ENCODE measurements at places on chromosomes 3 and 15.

GRCh38 chr3:23275814-23276213 is 72.7 kb downstream of the UBE2E2 start:
- no peak for DNase-seq

DNA sequence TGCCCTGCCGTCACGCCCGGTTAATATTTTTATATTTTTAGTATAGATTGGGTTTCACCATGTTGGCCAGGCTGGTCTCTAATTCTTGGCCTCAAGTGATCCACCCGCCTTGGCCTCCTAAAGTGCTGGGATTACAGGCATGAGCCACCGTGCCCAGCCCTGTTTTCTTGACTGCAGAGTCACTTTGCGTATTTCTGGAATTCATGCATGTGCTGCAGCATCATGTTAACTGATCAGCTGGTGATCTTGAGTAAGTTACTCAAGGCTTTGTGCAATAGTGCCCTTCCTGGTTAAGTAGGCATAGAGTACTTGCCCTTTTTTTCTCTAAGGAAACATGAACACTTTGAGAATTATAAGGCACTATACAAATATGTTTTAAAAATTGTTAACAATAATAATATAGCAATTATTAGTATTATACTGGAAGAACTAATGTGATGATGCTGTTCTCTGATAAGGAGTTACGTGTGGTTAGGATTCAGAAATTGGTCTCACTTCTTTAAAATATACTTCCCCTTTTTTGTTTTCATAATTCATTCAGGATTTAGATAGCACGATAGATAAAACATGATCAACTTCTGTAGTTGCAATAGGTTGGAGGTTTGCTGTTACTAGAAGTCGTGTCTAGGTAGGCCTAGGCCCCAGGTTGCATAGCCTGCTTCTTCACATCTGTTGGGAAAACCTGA is 33.6 kb downstream of the GPR171 start:
- DNase-seq, result no peak

GRCh38 chr3:159074756-159075701 is 273.2 kb downstream of the MFSD1 start:
- no peak for DNase-seq

DNA sequence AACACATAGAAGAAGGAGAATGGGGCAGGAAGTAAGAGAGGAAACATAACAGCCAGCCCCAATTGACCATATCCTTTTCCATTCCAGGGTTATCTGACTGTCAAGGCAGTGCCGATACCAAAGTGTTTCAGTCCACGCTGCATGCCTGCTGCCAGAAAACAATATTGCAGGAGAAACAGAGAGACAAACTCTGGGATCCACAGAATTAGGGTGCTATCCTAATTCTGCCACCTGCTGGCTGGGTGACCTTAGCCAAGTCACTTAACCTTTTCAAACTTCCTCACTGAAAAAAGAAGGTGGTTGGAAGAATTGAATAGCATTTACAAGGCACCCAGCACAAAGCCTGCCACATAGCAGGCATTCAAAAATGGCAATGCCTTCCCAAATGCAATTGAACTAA is 32.0 kb downstream of the GLB1 start:
- peak; percentile 50 for DNase-seq

GRCh38 chr3:61979638-61980037 is 393.7 kb downstream of the FEZF2 start:
- no peak for DNase-seq

DNA sequence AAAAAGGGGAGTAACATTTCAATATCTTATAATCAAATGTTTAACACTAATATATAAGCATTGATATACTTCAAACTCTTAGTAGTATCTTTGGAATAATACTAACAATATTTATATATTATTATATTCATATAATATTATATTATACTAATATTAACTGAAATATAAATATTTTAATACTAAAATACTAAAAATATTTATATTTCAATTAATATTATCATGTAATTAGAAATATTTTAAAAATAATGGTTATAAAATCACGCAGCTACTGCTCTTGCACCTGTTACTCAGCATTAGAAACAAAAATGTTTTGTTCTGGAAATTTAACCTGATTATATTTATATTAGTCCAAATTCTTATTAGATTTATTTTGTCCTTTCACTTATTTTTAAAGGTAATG is 12.6 kb upstream of the ATP8B4 start:
- DNase-seq, result no peak

DNA sequence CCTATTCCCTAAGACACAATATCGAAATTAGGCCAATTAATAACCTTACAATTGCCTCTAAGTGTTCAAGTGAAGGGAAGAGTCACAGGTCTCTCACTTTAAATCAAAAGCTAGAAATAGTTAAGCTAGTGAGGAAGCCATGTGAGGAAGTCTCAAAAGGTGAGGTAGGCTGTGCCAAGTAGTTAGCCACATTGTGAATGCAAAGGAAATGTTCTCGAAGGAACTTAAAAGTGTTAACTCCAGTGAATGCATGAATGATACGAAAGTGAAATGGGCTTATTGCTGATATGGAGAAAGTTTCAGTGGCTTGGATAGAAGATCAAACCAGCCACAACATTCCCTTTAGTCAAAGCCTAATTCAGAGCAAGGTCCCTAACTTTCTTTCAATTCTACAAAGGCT is 59.1 kb downstream of the KLF13 start:
- DNase-seq, result no peak

DNA sequence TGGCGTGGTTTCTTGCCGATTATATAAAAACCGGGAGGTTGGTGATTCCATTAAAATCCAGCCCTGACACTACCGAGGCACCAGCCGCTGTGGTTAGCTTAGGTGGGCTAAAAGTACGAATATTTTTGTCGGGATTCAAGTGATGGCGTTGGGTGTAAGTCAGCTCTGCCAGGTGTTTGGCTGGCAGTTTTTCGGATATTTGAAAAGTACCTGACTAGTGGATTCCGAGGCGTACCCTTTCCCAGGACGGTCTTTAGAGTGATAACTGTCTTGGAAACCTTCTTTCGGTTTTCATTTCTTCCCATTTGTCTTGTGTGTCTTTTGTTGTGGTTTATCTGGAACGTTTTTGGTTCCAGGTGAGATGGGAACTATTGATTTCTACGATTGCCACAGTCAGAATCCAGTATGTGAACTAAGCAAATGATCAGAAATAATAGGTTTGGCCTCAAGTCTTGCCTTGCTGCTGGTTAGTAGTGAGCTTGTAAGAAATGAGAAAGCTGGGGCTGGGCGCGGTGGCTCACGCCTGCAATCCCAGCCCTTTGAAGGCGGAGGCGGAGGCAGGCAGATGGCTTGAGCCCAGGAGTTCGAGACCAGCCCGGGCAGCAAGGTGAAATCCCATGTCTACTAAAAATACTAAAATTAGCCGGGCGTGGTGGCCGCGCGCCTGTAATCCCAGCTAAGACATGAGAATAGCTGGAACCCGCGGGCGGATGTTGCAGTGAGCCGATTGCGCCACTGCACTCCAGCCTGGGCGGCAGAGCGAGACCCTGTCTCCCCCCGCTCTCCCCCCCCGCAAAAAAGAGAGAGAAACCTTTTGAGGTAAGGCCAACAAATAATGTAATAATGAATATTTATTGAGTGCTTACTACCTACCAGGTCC is 1.4 kb downstream of the FYTTD1 start:
- DNase-seq, result peak; percentile 68

DNA sequence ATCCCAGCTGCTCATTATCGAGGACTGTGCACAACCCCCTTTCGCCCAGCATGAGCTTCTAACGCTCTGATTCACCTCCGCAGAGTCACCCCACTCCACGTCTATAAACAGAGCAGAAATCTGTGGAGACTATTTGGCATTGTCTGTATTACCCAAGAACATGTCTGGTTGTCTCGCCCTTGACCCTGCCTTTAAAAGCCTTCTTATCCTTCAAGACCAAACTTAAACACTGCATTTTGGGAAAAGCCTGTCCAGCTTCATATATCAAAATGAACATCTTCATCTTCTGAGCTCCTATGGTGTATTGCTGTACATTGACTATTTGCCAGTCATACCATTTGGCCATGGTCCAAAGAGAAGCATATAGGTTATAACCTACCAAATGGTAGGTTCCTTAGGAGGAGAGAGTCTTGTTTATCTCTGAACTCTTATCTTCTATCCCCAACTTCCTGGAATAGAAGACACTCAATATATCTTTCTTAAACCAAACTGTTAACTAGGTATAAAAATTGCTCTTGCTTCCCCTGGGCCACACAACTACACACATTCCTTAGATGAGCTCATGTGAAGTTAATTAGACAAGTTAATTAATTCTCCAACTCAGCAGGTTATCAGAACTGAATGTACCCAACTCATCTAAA is 90.1 kb downstream of the FBN1 start:
- no peak for DNase-seq

DNA sequence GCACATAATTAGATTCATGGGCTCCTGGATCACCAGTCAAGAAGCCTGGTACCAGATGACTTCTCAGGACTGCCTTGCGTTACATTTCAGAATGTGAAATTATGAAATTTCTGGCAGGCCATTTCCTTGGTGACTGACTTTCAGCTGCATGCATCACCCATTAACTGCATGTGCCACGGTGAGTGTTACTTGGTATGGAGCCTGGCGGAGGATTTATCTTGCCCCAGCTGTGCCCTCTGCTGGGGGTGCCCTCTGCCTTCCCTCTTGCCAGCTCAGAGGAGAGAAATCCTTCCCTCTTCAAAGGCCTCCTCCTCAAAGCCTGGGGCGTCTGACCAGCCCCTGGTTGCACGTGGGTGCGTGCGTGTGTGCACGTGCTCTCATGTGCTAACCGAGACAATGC is 57.7 kb upstream of the CTSH start:
- no peak for DNase-seq

DNA sequence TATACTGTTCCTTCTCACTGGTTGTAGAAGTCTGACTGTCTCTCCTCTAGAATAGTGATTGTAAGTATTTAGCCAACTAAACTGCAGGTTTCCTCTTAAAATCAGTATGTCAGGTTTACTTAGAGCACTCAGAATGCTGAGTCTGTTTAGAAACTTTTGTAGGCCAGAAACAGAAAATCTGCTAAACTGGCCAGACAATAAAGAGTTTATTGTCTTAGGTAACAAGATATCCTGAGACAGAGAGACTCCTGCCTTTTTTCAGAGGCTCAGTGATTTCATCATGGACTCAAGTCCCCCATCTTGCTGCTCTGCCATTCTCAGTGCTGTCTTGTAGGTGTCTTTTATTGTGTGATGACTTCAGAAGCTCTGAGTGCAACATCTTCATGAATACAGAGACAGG is 279.0 kb downstream of the MFSD1 start:
- no peak for DNase-seq

DNA sequence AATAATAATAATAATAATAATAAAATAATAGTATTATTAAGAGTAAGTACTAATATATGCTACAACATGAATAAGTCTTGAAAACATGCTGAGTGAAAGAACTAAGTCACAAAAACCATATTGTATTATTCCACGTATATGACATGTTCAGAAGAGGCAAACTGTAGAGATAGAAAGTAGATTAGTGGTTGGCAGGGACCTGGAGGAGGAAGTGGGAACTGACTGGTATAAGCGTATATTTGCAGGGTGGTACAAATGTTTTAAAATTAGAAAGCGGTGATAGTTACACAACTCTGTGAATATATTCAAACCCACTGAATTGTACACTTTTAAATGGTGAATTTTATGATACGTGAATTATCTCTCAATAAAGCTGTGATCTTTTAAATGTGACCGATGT is 32.8 kb downstream of the LRRK1 start:
- no peak for DNase-seq

DNA sequence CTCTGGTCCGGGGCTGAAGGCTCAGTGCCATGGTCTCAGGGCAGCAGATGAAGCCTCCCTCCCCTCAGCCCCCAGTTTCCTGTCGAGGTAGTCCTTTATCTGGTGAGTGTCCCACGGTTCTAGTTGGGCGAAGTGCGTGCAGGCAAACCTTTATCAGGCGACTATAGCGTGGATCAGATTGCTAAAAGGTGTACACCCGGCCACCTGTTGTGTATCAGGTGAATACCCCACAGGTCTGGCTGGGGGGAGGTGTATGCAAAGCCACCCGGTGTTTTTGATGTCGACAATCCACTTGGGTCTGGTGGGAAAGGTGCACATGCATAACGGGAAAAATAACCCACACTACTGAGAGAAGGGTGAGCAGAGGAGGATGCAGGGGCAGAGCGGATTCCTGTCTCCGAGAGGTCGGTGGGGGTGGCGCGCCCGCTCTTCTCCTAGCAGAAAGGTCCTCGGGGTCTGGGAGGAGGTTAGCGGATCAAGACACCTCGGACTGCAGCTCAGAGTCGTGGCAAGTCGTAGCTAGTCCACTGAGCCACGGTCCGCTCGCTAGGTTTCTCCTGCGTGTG is 507 bp downstream of the SLC12A6 start:
- DNase-seq, result peak; percentile 50

Measured in stimulated activated CD8-positive, alpha-beta memory T cell treated with anti-CD3 and anti-CD28 coated beads, Interleukin-4, amount 100 ng/mL, for 48 hours (primary cell).